CD8-positive, alpha-beta memory T cell (primary cell): ENCODE measurements at places on chromosomes 6 and 20. TPM values are rescaled to one million over a fixed set of nuclear protein-coding genes. Genes with fewer than 3 reads are reported as not detected.
A peak's percentile ranks its signal among the peaks of the same experiment; 100 is the strongest.

The PMEPA1 gene
- total RNA-seq = 3.8 TPM

The ATAT1 gene
- 10.5 TPM for total RNA-seq

The PSORS1C2 gene
- total RNA-seq = not detected

The MAP7 gene
- 0.51 TPM for total RNA-seq

The TINAG gene
- not detected for total RNA-seq

The CST11 gene
- total RNA-seq = not detected

The RBPJL gene
- total RNA-seq = not detected

The IRAK1BP1 gene
- 3.1 TPM for total RNA-seq

The LST1 gene
- 22.4 TPM for total RNA-seq

DNA sequence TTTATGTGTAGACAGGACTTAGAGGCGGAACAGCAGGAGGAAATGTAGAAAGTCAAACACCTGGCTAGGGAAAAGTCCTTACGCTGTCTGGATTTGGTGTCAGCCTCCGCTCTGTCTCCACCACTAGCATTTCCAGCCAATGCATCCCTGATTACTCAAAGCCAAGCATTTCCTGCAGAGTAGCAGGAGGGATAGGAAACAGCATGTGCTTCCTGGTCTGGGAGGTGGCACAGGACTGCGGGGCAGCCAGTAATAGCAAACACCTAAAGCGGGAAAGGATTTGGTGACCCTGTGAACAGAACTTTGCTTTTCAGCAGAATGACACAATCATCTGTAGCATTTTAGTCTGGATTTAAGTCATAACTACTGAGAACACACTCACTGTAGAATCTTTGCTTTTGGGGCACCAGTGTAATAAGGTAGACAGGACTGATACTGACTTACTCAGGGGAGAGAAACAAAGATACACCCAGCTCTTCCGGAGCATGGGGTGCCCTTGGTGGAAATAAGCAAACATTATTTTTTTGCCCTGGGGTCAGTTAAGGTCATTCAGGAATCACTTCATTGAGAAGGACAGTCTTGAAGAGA lies 133.3 kb upstream of the AHI1 start:
- no peak overlapping the region for H3K4me3 ChIP-seq
- H3K27me3 ChIP-seq = no peaks in the 10 kb centered on the region
- H3K27ac ChIP-seq = no peak overlapping the region
- no peak for DNase-seq

DNA sequence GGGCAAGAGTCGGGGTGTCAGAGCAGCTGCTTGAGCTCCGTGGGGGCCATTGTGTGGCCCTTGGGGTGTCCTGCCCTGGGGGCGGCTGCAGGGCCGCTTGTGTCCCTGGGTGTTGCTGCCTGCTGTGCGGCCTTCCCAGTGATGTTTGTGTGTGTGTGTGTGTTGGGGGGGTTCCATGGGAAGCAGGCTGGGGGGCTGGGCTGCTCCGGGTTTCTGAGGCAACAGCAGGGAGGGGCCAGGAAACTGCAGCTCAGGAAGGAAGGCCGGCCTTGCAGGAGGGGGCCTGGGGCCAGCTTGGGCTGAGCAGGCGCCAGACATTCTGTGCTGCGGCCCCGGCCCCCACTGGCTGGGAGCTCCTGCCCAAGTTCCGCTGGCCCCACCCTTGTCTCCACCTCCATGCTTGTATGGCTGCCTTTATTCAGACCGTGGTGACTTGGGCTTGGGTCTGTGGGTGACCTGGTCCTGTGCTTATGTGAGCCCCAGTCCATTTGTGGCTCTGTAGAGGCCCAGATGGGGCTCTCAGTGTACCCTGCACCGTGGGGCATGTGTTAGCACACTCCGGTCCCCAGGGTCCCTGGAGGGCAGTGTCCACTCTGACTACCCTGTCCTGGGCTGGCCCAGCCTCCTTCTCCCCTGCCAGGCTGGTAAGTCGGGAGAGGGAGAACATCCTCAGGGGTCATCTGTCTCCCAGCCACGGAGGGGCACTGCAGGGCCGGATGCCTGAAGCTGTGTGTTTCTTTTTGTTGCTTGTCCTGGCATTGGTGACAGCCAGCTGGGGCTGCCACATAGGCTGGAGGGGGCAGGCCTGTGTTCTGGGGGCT lies 4.6 kb upstream of the SOX18 start:
- H3K4me1 ChIP-seq = peaks cover 15% of the 10 kb centered on the region
- peaks cover 23% of the 10 kb centered on the region for H3K27me3 ChIP-seq
- no peak overlapping the region for H3K4me3 ChIP-seq
- peak overlapping the region; percentile 54 for H3K27ac ChIP-seq
- H3K36me3 ChIP-seq = no peaks in the 10 kb centered on the region

DNA sequence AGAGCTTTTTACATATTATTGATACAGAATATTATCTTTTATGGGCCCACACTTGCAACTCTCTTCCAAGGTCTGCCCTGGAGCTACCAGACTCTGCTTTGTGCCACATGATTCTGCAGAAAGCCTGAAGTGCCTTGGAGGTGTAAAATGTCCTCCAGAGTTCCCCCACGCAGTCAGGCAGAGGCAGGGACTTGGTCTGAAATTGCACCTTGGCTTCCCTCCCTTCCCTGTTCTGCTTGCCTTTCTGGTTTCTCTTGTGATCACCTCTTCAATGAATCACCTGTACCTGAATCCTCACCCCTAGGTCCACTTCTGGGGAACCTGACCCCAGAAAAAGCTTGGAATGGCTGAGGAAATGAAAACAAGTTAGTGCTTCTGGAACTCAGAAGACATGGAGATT lies 43.0 kb upstream of the TGM2 start:
- H3K4me1 ChIP-seq = no peaks in the 10 kb centered on the region
- no peak overlapping the region for H3K27ac ChIP-seq
- H3K36me3 ChIP-seq = no peaks in the 10 kb centered on the region
- no peak overlapping the region for H3K4me3 ChIP-seq

GRCh38 chr6:14224359-14225103 lies 107.0 kb downstream of the CD83 start:
- no peak overlapping the region for H3K4me3 ChIP-seq
- H3K36me3 ChIP-seq = no peaks in the 10 kb centered on the region

DNA sequence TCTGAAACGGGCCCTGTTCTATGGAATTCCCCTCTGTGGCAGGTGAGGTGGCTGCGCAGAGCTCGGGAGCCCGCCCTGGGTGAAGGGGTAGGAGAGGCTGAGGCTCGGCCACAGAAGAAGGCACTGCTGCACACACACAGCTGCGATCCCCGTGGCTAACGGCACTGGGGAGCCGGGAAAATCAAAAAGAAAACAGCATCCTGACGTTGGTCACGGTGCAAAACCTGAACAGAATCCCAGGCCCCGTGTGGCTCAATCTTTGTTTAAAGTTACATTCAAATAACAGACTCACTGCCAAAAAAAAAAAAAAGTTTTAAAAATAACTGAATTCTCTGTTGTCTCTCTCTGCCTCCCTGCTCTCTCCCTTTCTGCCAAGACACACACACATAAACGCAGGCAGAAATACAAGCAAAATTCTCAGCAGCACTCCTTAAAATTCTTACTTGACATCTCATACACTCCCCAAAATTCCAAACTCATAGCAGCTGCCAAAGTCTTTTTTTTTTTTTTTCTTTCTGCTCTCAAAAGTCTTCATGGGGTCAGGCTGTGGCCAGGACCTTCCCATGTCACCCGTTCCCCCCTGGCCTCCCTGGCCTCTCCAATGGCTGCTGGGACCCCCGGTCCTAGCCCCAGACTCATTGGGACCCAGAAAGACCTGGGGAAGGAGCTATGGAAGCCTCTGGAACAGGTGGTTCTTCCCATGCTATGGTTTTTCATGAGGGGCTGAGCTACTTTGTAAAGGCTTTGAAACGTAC lies 248.8 kb downstream of the TTLL2 start:
- H3K27ac ChIP-seq = no peak overlapping the region
- no peaks in the 10 kb centered on the region for H3K36me3 ChIP-seq
- no peaks in the 10 kb centered on the region for H3K4me1 ChIP-seq
- DNase-seq = no peak

DNA sequence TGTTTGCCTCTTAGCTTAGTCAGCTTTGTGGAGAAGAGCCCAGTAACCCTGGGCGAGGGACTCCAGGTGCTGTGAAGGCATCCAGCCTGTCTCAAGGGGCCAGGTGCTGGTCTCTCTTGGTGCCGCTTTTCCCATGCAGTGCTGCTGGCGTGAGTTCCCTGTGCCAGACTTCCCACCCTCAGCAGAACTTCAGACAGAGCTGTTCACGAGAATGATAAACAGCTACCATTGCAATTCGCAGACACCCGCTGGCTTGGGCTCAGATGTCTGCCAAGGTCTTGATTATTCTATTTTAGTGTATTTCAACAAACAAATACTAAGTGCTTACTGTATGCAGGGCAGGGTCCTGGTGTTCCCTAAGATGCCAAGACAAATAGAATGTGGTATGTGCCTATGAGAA lies 57.7 kb downstream of the RNF217 start:
- H3K4me1 ChIP-seq = no peaks in the 10 kb centered on the region
- no peak overlapping the region for H3K27ac ChIP-seq
- no peaks in the 10 kb centered on the region for H3K27me3 ChIP-seq
- no peaks in the 10 kb centered on the region for H3K36me3 ChIP-seq

GRCh38 chr6:15399641-15400470 lies 154.0 kb downstream of the JARID2 start:
- no peaks in the 10 kb centered on the region for H3K36me3 ChIP-seq
- no peak for DNase-seq
- no peak overlapping the region for H3K4me3 ChIP-seq
- H3K4me1 ChIP-seq = peaks cover 72% of the 10 kb centered on the region
- H3K27me3 ChIP-seq = no peaks in the 10 kb centered on the region

- DNase-seq = no peak
- no peaks in the 10 kb centered on the region for H3K36me3 ChIP-seq
- no peak overlapping the region for H3K4me3 ChIP-seq
- H3K27ac ChIP-seq = no peak overlapping the region
Measured at GRCh38 chr6:166268431-166268830, 39.8 kb downstream of the PRR18 start.

- no peaks in the 10 kb centered on the region for H3K27me3 ChIP-seq
- H3K36me3 ChIP-seq = no peaks in the 10 kb centered on the region
- no peak overlapping the region for H3K27ac ChIP-seq
- H3K4me1 ChIP-seq = no peaks in the 10 kb centered on the region
Measured at GRCh38 chr6:2007165-2007564, 238.2 kb downstream of the GMDS start.

GRCh38 chr6:36769676-36770499 lies 69.4 kb downstream of the CPNE5 start:
- H3K27me3 ChIP-seq = no peaks in the 10 kb centered on the region
- no peak for DNase-seq
- peak overlapping the region; percentile 20 for H3K4me3 ChIP-seq
- no peak overlapping the region for H3K27ac ChIP-seq

GRCh38 chr6:88294702-88295101 lies 128.6 kb upstream of the CNR1 start:
- no peak for DNase-seq
- no peak overlapping the region for H3K27ac ChIP-seq
- no peaks in the 10 kb centered on the region for H3K4me1 ChIP-seq
- H3K4me3 ChIP-seq = no peak overlapping the region
- H3K27me3 ChIP-seq = no peaks in the 10 kb centered on the region
- no peaks in the 10 kb centered on the region for H3K36me3 ChIP-seq

DNA sequence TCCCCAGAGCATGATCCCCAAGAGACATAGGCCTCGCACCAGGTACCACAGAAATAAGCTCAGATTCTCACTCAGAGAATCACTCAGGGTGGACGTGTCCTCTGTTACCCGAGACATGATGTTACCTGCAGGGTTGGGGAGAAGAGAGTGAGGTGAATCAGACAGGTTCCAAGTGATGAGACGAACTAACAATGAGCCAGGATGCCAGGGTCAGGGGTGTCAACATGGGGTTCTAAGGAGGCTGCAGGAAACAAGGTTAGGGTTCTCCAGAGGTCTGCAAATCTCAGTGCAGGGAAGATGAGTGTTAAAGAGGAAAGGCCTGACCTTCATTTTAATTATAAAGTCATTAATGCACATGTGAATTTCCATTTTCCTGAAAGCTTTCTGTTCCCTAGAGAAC lies 2.5 kb downstream of the TAP1 start:
- H3K36me3 ChIP-seq = peaks cover 60% of the 10 kb centered on the region
- H3K4me3 ChIP-seq = peak overlapping the region; percentile 90
- H3K4me1 ChIP-seq = peaks cover 71% of the 10 kb centered on the region

- no peak overlapping the region for H3K27ac ChIP-seq
- no peaks in the 10 kb centered on the region for H3K27me3 ChIP-seq
- H3K36me3 ChIP-seq = no peaks in the 10 kb centered on the region
- no peak for DNase-seq
Measured at GRCh38 chr6:13044390-13044789, 283.9 kb downstream of the TBC1D7 start.

DNA sequence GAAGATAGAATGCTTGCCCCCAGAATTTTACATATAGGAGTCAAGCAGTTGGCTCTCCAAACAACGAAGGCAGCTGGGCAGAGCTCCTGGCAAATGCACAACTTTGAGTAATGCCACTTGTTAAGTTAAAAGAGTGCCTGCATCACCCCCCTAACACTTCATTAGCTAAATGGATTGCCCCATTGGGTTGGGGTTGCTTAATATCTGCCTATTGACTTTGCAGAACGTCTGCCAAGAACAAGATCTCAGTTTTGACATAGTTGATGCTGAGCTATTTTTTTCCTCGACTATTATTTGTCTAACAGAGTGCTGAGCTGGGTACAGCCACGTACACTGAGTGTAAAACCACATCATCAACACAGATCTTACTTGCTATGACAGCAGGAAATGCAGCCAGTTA lies 12.1 kb downstream of the ANKRD60 start:
- H3K4me3 ChIP-seq = no peak overlapping the region
- no peaks in the 10 kb centered on the region for H3K36me3 ChIP-seq
- DNase-seq = no peak
- H3K27me3 ChIP-seq = no peaks in the 10 kb centered on the region

GRCh38 chr6:141744194-141744925 lies 388.4 kb upstream of the GJE1 start:
- no peak overlapping the region for H3K27ac ChIP-seq
- H3K27me3 ChIP-seq = no peaks in the 10 kb centered on the region
- no peaks in the 10 kb centered on the region for H3K36me3 ChIP-seq
